ENCODE measurements at places on chromosomes 12 and 14.

DNA sequence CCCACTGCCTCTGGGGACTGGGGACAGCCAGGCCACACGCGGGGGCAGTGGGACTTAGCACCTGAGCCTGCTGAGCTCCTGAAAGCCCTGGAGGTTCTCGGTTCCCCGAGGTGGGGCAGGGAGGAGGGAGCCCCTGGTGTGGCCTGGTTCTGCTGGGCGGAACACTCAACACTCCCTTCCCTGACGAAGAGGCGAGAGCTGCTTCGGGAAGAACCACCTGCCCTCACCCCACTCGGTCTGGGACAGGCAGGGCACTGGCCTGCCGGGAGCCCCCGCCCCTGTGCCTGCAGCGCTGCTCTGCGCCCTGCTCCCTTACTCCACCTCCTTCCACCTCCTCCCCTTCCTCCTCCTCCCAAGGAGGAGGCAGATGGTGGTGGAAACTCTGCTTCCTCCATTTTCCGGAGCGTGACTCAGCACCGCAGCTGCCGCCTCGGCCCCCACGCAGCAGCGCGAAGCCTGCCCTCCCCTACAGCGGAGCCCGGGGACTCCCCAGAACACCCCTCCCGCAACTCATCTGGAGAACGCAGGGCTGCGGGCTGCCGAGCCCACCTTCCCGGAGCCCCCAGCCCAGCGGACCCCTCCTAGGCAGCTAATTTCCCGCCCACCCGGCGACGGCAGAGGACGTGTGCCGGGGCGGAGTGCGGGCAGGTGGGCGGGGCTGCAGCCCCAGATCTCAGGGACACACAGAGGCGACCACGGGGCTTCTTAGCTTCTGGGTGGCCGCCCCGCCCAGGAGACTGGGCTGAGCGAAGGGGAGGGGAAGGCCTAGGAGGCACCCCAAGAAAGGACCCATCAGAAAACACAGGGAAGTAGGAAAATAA lies 11.7 kb upstream of the INF2 start:
- peak; percentile 45 for DNase-seq

DNA sequence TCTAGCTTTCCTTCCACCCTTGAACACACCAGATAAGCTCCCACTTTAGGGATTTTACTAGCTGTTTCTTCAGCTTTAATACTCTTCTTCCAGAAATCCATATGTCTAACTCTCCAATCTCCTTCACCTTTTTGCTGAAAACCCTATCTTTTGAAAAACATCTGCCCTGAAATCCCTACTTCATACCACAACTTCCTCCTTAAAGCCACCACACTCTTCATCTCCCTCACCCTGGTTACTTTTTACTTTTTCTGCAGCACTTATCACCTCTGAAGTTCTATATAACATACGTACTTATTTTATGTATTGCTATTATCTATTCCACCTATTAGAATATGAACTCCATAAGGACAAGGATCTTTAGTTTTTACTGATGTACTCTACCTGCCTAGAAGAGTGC lies 28.6 kb upstream of the PTPRQ start:
- DNase-seq = no peak

DNA sequence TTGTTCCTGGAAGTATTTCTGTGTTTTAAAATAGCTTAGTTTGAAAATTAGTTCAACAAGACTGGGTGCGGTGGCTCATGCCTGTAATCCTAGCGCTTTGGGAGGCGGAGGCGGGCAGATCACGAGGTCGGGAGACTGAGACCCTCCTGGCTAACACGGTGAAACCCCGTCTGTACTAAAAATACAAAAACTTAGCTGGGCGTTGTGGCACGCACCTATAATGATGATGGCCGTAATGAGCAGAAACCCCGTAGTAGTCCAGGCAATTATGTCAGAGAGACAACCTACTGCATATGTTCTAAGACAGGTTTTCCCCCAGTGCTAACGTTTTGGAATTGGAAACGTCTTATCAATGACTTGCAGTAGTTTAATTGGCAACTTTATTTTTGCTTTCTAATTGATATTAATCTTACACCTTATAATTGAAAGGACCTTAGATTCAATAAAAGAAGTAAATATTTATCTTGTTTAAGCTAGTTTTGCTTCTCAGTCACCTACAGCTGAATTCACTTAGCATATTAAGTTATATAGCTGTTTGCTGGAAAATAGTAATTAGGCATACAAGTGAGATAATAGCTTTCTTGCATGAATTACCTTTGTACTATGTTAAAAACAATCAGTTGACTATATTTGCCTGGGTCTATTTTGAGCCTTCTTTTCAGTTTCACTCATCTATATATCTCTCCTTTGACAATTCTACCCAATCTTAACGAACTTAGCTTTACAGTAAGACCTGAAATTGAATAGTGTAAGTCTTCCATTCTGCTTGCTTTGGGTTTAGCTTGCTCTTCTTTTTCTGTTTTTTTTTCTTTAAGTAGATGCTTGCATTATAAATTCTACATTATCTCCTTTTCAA lies 15.6 kb downstream of the CLECL1 start:
- no peak for DNase-seq

DNA sequence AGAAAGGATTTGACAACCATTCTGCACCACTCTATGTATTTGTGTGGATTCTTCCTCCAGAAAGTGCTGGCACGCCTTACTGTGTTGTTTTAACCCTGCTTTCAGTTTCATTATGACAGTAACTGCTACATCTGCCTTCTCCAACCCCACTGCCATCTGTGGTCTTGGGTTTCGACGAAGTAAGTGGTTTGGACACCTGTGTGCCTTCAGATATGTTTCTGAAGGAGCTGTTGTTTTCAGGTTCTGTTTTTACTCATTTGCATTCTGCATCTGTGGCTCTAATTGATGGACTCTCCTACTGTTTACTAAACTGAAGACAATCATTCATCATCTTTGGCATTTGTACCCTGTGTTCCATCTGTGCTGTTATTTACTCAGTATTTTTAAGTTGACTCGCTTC lies 4.1 kb downstream of the TSHR start:
- DNase-seq = no peak

GRCh38 chr12:84136862-84137367 lies 775.7 kb downstream of the SLC6A15 start:
- DNase-seq = no peak

- DNase-seq = no peak
These were observed 13.8 kb downstream of the KITLG start for GRCh38 chr12:88566430-88566829.

DNA sequence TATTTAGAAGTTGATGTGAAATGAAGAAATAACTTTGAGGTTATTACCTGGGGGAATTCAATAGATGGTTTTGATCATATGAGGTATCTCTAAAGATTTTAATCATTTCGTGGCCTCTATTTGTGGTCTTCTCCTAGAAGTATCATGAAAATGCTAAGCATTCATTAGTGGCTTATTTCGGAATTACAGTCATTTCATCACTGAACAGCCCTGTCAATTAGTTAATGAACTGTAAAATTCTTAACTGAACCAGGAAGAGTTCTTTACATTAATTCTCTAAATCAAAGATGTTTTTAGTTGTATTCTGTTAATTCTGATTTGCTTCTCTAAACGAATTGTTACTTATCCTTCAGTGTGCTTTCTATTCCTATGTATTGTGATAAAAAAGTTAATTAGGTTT lies 248.9 kb downstream of the PAX9 start:
- no peak for DNase-seq

- DNase-seq = no peak
These were observed 682.4 kb downstream of the SLC16A7 start for GRCh38 chr12:60278209-60278608.

DNA sequence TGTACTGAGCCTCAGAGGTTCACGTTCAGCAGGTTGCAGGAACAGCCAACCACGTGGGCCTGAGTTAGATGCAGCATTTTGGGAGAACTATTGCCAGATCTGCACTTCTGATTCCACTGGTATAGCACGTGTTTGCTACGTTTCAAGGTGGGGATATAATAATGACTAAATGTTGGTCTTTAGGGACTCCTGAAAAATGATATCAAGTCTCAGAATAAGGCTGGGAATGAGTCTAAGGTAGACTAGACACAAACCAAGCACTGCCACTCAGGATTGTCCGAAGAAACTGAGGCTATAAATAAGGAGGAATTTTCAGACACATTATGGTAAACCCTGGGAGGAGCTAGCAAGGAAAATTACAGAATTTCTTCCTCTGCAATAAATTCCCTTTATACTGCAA lies 98.1 kb downstream of the ESR2 start:
- no peak for DNase-seq

GRCh38 chr14:73289308-73289707 lies 52.0 kb downstream of the PAPLN start:
- DNase-seq = no peak

GRCh38 chr12:46555406-46555852 lies 182.9 kb upstream of the SLC38A2 start:
- no peak for DNase-seq

GRCh38 chr12:106739318-106739717 lies 35.2 kb upstream of the RIC8B start:
- DNase-seq = no peak

DNA sequence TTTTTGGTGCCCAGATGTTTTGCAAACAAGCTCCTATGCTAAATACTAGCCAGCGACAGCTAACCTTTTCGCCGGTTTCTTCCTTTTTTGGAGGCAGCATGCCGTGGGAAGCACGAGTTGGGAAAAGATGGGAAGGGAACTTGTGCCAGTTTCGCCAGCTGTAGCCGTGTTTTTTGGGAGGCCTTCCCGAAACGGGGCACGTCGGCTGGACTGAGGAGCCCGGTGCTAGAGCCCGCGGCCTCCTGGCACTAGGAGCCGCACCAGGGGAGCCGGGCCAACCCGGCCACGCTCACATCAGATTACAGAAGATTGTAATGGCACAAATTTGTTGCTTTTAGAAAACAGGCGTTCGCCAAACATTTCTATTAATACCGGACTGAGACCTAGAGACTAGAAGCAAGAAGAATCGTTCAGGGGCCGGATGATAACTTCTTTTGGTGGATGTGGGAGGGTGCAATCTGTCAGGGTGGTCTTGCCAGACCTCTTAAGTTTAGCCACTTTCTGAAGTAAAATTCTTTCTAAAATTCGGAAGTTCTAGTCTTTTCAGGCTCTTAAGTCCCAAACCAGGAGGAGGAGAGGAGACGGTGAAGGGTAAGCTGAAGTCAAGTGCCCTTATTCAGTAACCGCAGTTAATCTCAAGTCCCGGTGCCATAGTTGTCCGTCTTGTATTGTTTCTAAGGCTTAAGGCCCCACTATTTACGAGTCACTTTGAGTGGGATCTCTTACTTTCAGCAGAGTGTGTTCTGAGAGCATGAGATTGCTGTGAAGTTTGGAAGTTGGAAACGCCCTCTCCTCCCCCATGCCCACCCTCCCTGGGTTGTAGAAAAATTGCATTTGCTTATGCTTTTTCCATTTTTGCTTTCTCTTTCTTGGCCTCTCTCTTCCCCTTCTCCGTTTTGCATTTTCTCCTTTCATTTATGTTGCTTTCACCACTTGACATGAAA lies 1.3 kb downstream of the RASSF3 start:
- no peak for DNase-seq

GRCh38 chr12:93790472-93791152 lies 113.4 kb downstream of the CRADD start:
- peak; percentile 42 for DNase-seq

DNA sequence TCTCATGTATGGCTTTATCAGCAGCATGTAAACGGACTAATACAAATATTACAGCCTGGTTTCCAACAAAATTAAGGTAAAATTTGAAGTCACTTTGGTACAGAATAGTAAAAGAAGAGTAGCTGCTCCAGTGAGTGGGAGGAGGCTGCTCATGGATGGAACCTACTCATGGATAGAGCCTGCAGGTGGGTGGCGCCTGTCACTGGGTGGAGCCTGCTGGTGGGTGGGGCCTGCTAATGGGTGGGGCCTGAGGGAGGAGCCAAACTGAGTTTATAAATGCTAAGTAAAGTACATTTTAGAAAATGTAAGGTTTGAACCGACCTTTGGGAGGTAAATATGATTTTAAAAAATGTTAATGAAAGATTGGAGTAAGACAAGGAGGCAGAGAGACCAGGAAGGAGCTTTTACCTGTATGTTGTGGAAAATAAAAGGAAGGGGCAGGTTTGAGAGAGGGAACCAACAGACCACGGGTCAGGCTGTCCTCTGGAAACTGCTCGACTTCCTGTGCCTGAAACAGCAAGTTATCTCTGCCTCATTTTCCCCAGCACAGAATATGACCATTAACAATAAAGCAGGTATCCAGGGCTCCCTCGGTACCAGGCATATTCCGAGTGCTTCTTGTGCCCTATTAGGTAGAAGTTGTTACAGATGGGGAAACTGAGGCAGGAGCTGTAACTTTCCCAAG lies 55.9 kb upstream of the SEL1L start:
- DNase-seq = no peak

DNA sequence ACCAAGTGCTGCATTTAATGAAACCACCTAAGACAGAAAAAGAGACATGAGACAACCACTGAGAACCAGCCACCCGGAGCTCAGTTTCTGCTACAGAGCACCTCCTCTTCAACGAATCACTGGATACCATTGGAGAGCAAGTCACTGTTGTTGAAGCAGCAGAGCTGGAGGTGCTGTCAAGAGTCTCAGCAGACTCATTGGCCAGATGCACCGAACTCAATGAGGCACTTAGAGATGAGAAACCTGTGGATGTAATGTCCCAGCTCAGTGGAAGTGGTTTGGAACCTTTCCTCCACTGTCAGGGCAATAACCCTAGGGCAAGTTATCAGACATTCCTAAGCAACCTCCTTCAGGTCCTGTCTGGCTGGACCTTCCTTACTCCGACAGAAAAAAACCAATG lies 13.1 kb downstream of the NPC2 start:
- DNase-seq = no peak

DNA sequence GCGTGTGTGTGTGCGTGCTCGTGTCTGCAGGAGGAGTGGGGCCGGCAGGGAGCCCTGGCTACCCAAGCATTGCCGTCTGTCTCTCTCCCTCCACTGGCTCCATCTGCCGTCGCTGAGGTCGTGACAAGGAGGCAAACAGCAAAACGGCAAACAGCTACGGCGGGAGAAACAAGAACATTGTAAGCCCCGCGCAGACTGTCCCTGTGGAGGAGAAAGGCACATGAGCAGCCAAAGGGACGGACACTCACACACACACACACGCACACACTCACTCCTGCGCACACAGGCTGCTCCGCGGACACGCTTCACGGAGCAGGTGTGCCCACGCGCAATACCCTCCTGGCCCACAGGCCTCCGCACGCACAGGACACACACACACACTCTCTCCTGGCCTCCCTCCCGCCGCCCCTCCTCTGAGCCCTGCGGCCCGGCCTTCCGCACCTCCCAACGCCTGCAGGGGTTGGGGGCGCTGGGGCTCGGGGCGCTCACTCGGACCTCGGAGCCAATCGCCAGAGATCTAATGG lies 905 bp downstream of the CISTR start:
- DNase-seq = no peak

- DNase-seq = no peak
These were observed 384.2 kb downstream of the ZFP36L1 start for GRCh38 chr14:68408680-68409079.
